ENCODE measurements at places on chromosomes 5 and 9.

DNA sequence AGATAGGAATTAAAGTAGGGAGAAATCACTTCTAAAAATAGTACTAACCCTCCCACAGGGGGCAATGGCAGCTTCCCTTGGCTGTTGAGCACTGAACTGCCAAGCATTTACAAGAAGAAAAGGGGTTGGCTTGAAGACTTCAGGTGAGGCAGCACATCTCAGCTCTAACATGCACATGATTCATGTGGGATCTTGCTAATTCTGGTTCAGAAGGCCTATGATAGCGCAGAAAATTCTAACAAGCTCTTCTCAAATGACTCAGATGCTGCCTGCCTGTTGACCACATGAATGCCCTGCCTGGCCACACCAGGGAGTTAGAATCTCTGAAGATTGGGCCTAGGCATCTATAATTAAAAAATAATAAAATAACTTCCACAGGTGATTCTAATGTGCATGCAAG lies 22.6 kb downstream of the CD180 start:
- no peak for DNase-seq

GRCh38 chr5:113336975-113337374 lies 97.8 kb downstream of the TSSK1B start:
- DNase-seq: no peak

- no peak for DNase-seq
Observed at GRCh38 chr9:131237931-131238401, 38.3 kb downstream of the FAM78A start.

- no peak for DNase-seq
Observed at GRCh38 chr5:123951582-123951977, 439.6 kb downstream of the CSNK1G3 start.

DNA sequence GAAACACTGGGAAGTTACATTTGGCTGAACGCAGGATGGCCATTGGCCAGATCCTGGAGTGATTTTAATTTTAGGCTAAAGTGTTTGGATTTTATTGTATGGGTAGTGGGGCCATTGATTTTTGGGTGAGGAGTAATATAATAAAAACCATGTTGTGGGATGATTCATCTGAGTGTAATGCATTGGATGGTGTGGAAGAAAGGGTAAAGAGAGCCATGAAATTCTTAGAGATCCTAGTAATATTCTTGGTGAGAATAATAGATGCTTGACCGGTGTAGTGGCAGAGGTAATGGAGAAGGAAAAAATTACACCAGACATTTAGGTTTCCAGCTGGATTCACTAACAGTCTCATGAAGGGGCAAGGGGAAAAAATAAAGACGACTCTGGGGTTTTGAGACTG lies 158.1 kb downstream of the NPR3 start:
- no peak for DNase-seq

DNA sequence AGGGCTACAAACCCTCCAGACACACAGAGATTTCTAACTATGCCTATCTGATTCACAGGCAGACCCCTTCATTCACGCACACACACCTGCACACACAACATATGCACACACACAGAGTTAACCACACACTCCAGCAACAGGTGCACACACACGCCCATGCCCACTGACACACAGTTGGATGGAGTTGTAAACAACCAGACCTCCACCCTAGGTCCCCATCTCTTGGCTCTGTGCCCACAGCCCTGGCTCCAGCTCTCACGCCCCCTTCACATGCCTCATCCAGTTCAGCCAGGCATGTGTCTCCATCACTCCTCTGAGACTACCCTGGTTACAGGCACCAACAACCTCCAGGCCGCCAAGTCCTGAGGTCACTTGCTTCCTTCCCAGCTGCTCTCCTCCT lies 61.1 kb downstream of the PSD2 start:
- DNase-seq: no peak

DNA sequence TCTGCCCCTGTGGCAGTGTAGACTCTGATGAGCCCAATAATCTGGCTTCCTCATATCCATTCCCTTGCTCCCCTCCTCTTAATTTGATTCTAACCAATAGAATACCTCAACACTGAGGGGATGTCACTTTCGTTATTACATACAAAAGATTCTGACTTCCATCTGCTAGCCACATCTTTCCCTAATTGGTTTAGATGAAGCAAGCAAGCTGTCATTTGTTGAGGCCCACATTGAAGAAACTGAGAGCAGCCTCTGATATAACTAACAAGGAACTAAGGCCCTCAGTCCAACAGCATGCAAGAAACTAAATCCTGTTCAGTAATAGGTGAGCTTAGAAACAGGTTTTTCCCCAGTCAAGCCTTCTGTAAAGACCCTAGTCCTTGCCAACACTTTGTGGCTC lies 5.8 kb downstream of the ADAMTS6 start:
- DNase-seq: no peak

- no peak for DNase-seq
Observed at GRCh38 chr5:121024416-121025311, 560.6 kb downstream of the PRR16 start.

DNA sequence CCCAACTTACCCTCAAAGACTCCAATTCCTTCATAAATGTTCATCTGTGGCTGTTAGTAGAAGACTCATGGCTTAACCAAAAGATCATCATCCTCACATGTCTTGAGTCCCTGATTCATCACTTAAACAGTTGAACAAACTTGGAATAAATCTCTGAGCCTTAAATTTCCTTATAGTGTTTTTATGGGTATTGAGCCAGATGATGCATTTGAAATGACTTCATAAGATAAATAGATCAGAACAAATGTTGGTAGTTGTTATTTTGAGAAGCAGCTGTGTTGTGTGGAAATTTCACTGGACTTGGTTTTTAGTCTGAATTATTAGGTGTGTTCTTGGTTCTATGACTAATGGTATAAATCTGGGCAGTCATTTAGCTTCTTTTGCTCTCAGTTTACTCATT lies 236.2 kb downstream of the NNT start:
- no peak for DNase-seq

- no peak for DNase-seq
Observed at GRCh38 chr9:135357863-135358551, 121.6 kb upstream of the PPP1R26 start.

GRCh38 chr9:128271112-128271511 lies 4.7 kb downstream of the GOLGA2 start:
- no peak for DNase-seq

DNA sequence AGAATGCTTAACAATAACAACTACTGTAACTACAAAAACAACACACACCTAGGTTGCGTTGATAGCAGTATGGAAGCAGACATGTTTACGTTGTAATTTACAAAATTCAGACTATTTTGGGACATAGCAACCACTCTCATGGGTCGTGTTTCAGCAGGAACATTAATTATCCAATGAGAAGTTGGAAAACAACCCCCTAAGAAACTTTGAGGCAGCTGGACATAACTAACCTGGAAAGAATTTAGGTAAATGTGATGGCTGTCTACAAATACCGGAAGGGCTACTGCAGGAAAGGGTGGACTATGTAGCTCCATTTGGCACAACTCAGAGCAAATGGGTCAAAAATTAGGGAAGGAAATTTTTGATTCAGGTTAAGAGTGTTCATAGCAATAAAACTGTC lies 409.3 kb downstream of the ADGRV1 start:
- no peak for DNase-seq
